Mesothelial cell of epicardium (in vitro differentiated cells): ENCODE measurements at places on chromosomes 4 and X. TPM values are rescaled to one million over a fixed set of nuclear protein-coding genes. Genes with fewer than 3 reads are reported as not detected.

GRCh38 chr4:77600521-77601451, 4.8 kb upstream of the CXCL13 start:
- DNase-seq: no peak

- no peak for DNase-seq
These were observed 69.0 kb upstream of the HPF1 start for GRCh38 chr4:169826634-169827187.

DNA sequence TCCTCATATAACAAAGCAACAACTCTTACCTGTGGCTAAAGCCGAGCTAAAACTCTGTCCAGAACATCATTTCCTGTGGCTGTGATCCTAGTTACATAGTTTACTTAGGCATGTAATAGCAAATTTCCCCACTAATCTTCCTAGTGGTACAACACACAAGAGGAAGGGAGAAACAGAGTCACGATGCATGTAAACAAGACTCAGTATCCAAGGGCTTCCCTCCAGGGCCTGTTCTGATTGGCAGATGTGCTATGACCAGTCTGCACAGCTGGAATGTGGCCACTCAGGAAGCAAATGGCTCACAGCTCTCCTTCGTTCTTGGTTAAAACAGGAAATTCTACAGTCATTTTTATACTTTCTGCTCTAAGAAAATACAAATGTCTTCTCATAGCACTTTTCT, 49.2 kb upstream of the PRSS48 start:
- DNase-seq: no peak

Gene OTOP1
- total RNA-seq: not detected in 3 replicates

Gene AADAT
- 33.7 to 36.3 TPM (median 35.2 TPM) in 3 replicates for total RNA-seq
